CD8-positive, alpha-beta T cell (primary cell): ENCODE measurements at places on chromosomes 1 and 21. TPM values are rescaled to one million over a fixed set of nuclear protein-coding genes. Genes with fewer than 3 reads are reported as not detected.

Gene ERICH3
- not detected for total RNA-seq

DNA sequence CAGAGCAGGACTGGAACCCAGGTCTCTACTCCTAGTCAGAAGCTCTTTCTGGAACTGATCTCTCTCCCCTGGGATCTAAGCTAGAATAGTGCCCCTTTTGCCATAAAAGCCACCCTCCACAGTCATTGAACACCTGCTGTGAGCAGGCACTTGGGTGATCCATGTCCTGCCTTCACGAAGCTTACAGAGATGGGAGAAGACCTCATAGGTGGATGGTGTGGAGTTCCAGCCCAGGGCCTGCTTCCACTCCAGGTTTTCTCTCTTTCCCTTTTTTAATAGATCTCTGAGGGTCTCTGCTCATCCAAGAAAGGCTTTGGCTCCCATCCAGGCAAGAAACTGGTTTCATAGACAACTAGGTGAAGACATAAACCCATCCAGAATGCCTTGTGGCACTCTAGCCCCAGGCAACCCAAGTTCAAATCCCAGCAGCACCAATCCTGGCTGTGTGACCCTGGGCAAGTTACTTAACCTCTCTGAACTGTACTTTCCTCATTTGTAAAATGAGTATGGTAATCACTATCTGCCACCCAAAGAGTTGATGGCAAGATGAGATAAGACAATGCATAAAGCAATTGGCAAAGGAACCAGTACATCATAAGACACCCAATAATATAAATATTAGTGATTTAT, 46.4 kb upstream of the TMEM51 start:
- no peak for DNase-seq

DNA sequence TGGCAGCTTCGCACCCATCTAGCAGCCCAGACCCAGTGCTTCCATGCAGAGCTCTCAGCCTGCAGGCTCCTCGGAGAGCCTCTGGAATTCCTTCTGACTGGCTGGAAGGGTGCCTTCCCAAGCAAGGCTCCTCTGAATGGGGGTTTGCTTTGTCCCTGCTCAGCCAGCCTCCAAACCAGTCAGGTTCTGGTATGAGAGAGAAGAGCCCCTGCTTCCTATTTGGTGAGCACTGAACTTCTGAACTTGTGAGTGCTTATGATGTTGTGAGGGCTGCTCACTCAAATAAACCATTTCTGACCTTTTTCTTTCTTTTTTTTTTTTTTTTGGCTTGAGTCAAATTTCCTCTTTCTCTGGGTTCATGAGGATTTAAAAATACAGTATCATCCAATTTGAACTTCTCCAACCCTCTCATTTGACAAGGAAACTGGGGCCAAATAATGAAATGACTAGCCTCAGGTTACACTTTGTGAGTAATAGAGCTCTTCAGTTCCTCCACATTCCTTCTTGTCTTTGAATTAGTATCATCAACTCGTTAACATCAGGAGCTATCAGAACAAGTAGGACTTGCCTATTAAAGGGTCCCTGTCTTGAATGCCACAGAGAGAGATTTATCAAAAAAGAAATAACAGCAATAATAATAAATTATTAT, 39.6 kb downstream of the GFI1 start:
- no peak for DNase-seq

DNA sequence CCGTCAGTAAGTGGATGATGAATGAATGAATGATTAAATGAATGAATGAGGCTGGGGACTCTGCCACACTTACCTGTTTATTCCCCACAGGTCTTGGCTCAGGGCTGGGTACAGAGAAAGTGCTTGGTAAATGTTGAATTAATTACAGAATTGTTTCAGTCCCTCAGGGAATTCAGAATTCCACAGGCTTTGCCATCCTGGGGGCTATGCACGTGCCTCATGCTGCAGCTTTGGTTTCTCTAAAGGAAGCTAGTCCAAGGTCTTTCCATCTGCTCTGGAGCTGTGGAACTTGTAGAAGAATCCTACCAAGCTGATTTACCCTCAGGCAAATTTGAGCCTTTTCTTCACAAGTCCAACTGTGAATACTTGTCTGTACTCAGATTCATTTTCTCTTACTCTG, 376.8 kb upstream of the AJAP1 start:
- DNase-seq: no peak

Gene GRHL3
- total RNA-seq: not detected
